ENCODE measurements at places on chromosomes 7 and 10. TPM values are rescaled to one million over a fixed set of nuclear protein-coding genes. Genes with fewer than 3 reads are reported as not detected.

DNA sequence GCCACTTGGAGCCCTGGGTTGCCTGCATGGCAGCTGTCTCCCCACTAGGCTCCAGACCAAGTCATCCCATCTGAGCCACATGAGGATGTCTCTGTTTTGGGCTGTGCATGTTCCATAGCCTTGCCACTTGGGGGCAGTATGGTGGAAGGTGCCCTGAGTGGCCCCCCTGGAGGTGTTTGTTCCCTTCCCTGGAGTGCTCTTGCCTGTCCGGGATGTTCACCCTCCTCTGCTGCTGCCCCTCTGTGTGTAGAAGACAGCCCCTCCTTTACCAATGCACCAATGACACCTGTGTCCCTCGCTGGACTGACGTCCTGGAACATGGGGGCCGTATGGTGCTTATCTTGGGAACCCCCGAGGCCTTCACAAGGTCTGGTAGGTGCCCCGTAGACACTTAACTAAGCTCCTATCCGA is 100.2 kb downstream of the ACTR3B start:
- DNase-seq, result no peak

HIPK2 gene
- total RNA-seq, result 17.2 TPM

- DNase-seq, result no peak
Observed at GRCh38 chr7:30274641-30275040, 9.8 kb upstream of the ZNRF2 start.

DNA sequence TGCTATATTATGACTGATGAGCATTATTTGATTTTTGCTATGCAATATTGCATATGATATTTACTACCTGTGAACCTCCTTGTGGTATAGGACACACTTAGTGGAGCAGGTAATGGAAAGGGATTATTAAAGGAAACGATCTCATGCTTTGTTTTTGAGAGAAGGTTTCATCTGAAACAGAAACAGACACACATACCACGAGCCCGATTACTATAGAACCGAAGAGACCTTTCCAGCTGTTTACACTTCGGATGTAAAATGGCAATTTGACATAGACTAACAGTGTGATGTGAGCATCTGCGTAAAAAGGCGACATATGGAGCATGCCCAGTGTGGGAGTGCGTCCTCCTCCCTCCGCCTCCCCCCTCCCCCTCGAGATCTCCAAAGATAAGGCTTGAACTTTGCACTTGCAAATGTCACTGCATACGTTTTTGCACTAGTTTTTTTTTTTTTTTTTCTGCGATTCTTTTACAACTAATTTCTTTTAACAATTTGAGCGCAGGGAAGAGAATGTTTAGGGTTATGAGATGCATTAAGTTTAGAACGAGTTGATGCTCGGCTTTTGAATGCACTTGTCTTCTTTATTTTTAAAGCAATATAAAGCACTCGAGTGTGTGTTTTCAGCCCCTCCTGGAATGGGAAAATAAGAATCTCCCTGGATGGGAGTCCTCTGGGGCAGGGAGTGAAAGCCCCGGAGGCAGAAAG is 251.0 kb downstream of the NSUN6 start:
- DNase-seq, result no peak

DNA sequence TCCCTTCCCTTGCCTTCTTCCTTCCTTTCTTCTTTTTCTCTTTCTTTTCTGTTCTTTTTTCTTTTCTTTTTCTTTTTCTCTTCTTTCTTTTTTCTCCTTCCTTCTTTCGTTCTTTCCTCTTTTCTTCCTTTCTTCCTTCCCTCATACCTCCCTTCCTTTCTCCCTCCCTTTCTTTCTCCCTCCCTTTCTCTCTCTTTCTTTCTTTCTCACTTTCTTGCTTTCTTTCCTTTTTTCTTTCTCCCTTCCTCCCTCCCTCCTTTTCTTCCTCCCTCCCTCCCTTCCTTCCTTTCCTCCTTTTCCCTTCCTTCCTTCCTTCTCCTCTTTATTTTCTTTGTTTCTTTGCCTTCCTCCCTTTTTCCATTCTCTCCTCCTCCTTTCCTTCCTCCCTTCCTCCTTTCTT is 96.3 kb downstream of the POM121L12 start:
- no peak for DNase-seq

- no peak for DNase-seq
Observed at GRCh38 chr7:55140221-55140940, 121.6 kb downstream of the EGFR start.
